ENCODE measurements at places on chromosomes 2 and 18.

- DNase-seq = no peak
Measured at GRCh38 chr18:21602299-21602587, 1.7 kb upstream of the ESCO1 start.

GRCh38 chr2:21369787-21370186 lies 246.0 kb downstream of the TDRD15 start:
- DNase-seq = no peak

DNA sequence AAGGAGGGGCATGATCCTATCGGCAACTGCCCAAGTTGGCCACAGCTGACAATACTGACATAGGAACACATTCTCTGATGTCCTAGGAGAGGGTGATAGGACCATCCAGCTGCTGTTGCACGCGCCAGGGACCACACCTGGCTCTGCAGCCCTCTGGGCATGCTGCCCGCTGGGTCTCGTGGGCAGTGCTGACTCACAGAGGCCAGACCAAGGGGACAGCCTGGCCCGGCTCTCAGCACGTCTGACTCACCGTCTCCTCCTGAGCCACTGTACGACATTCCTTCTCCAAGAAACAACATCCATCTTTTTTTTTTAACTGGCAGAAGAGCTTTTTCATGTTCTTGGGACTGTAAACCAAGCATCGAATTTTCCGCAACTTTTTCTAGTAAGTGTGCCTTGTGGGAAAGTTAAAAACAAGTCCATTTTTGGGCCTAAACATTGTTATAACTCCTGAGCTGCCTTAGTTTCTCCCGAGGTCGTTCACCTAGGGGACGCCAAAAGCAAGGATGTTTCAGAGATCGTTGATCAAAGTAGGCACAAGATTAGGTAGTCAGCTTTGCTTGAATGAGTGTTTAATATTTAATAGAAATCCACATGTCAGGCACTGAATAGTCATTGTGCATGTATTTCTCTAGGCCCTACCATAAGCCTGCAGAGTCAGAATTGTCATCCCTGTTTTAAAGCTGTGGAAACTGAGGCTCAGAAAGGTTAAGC lies 100.3 kb downstream of the TTC32 start:
- DNase-seq = peak; percentile 89

GRCh38 chr18:62396967-62397366 lies 71.9 kb downstream of the TNFRSF11A start:
- DNase-seq = no peak

GRCh38 chr2:54040250-54040649 lies 69.5 kb upstream of the PSME4 start:
- DNase-seq = no peak

DNA sequence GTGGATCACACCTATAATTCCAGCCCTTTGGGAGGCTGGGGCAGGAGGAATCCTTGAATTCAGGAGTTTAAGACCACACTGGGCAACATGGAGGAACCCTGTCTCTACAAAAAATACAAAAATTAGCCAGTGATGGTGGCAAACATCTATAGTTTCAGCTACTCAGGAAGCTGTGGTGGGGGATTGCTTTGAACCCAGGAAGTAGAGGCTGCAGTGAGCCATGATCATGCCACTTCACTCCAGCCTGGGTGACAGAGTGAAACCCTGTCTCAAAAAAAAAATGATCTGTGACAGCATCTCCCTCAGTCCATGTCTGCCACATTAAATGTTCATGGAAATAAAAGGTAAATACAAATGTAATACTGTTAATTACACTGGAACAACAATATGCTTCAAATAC lies 121.4 kb upstream of the COL5A2 start:
- DNase-seq = no peak
